ENCODE measurements at places on chromosomes 12 and 14.
A peak's percentile ranks its signal among the peaks of the same experiment; 100 is the strongest.

GRCh38 chr12:87982208-87982607, 47.0 kb downstream of the C12orf50 start:
- no peak for DNase-seq

DNA sequence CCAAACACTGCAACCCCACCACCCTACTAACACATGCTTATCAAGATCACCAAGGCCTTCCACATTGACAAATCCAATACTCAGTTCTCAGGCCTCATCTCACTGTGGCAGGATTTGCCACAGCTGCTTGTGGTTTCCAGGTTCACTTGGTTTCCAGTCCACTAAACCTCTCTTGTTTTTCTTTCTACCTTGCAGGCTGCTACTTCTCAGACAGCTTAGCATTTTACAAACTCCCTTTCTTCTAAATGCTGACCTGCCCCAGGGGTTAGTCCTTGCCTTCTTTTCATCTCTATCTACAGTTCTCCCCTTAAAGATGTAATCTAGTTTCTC, 84.1 kb downstream of the BCAT1 start:
- no peak for DNase-seq

DNA sequence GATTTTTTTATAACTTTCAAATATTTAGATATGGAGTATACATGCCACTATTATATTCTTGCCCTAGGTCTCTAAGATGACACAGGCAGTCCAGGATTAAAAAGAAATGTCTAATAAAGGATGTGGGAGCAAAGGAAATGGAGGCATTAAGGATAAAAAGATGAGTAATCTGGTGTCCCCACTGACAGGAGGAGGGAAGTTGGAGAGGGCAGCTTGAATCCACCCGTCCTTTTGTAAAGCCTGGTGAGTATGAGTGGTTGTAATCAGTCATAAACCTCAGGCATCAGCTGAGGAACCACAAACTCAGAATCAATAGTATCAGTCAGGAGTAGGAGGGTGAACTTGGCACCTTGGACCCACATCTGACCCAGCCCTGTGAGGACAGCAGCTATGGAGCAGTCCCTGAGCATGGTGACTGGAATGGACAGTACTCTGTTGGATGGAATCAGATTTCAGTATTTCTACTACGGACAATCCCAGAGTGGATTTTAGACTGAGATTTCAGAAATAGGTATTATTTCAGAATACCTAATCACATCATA, 100.5 kb downstream of the EXOC5 start:
- no peak for DNase-seq

- no peak for DNase-seq
Measured at GRCh38 chr12:2083561-2083960, 30.8 kb downstream of the CACNA1C start.

DNA sequence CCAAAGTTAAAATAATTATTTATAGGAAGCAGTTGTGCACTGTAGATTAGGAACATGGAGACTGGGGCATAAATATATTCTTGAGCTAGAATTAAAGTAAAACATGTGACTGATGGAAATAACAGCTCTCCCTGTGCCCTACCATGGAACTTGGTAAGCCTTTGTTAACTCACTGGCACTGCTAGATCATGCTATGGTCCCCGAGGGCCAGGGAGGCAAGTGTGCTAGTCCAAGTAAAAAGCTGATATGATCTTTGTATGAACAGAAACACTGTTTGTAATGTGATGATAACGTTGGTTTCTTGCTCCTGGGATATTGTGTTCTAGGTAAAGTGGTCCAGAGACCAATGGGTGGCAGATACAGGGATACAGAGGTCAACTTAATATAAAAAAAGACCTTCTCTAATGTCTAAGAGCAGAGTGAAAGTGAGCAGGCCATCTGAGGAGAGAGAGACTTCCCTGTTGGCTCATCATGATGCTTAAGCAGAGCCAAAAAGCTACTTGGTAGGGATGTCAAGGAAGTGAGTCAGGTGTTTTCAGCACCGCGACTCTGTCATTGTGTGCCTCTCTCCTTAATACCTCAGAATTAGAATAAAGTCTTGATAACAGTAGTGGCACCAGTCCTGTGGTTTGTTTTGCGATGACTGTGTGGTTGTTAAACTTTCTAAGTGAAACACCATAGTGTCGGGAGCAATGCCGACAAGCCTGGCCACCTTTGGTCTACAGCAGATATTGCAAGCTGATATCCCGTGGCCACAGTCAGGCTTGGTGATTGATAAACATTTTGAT, 27.6 kb downstream of the BICD1 start:
- DNase-seq: peak; percentile 4

GRCh38 chr12:27657296-27657695, 39.0 kb upstream of the REP15 start:
- DNase-seq: no peak

Data from MV-4-11 (cell line).